ENCODE measurements at places on chromosomes 1 and 21.

DNA sequence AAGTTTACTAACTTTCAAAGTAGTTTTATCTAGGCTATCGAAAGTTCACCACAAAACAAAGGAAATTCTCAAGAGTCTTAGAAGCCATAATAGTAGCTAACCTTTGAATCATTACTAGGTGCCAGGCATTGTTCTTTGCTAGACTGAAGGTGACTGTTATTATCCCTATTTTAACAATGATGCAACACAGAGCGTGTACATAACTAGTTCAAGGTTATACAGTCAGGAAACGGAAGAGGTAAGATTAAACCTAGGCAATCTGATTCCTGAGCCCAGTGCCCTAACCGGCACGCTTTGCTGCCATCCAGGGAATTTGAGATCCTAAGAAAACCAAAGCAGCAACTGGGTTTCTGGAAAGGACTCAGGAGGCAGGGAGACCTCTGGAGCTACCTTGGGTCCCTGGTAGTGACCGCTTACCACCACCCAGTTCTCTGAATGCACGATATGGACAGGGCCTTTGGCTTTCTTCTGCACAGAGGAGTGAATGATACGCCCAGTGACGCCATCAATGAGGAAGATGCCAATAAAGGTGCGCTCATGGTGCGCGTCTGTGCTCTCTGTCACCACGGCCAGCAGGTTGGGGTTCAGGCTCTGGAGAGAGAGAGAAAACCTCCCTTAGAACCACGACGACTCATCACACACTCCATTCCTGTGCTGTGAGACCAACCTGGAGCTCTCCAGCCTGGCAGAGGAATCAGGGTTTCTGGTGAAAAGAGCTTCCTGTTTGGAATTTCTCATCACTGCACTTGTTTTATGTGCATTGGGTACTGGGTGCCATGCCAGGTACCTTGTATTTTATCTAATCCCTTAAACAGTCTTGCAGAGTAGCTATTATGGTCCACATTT, 13.1 kb upstream of the UBR4 start:
- DNase-seq = no peak

GRCh38 chr1:55286856-55287602, 71.9 kb upstream of the USP24 start:
- DNase-seq = no peak

GRCh38 chr1:7614576-7615074, 156.5 kb upstream of the VAMP3 start:
- no peak for DNase-seq

DNA sequence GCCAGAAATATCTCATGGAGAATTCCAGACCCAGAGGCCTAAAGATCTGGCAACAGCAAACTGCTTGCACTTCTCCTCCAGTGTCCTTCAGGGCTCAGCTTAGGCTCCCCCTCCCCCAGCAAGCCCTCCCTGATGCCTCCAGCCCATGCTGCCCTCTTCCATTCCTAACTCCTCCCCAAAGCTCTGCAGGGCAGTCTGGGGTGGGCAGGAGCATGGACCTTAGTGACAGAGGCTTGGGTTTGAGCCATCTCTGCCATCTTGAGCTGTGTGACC, 436.8 kb downstream of the PTPRU start:
- DNase-seq = no peak

GRCh38 chr1:176843352-176844297, 320.9 kb downstream of the ASTN1 start:
- no peak for DNase-seq

DNA sequence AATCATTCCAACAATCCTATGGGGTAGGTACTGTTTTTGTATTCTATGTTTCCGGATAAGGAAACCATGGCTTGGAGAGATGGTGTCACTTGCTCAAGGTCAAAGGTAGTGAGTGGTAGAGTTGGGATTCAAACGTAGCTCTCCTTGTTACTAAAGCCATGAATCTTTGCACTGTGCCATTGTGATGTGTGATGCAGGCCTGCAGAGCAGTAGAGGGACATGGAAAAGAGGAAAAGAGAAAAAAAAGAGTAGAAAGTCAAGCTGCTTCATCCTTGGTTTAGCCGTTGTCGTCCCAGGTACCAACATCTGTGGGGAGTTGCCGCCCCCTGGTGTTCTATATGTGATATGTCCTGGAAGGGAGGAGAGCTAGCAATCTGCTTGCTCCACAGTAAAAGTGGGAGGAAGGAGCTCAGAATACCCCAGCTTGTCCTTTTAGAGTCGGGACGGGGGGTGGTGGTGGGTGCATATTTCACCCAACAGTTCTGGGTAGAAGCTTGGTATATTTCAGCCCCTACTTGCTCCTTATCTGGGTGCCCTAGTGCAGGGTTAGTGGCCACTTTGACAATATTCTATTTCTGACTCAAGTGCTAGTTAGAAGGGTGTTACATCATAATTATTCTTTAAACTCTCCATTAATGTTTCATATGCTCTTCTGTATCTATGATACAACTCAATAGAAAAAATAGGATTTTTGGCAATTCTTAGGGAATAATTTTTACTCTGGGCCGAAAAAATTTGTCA, 98.4 kb downstream of the EBNA1BP2 start:
- peak; percentile 58 for DNase-seq

GRCh38 chr1:225754940-225755641, 22.5 kb upstream of the SRP9 start:
- DNase-seq = no peak

DNA sequence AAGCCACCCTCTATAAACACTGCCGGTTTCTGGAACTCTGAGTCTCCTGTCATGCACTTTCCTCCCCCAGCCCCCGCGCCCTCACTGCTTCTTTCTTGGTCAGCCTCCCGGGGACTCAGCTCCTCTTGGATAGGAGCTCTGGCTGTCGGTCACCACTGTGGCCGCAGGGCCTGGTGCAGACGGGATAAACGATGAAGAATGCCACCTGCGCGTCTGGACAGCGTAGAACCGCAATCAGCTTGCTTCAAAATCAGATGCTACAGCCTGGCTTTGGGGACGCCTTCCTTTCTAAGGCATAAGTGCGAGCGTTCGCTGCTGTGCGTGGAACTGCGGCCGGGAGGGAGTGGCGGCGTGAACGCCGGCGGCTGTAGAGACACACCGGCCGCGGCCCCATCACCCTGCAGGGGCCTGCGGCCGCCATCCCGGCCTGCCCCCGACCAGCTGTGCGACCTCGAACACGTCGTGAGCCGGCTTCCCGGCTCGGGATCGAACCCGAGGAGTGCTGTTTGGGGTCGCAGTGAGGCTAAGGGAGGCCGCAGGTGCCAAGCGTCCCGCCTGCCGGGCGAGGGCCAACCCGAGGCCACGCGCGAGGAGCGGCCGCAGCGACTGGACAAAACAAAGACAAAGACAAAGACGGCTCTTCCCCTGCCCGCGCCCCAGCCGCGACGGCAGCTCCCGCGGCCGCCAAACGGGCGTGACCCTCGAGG, 688 bp downstream of the PTTG1IP start:
- DNase-seq = no peak

- no peak for DNase-seq
Measured at GRCh38 chr1:23345920-23346319, 1.8 kb upstream of the HNRNPR start.

DNA sequence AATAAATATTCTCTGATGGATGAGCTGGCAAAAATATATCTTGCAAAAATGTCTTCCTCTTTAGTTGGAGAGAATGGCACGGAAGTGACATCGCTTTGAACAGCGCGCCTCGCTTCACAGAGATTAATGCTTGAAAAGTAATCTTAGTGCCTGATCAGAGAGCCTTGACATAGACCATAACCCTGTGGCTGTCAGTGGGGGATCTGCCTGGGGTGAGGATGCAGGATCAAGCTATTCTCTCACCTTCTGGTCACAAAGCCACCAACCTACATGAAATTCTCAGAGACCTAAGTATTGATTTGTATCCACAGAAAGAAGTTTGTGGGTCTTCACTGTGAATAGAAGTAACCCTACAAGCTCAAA, 492.6 kb downstream of the LMO4 start:
- no peak for DNase-seq

DNA sequence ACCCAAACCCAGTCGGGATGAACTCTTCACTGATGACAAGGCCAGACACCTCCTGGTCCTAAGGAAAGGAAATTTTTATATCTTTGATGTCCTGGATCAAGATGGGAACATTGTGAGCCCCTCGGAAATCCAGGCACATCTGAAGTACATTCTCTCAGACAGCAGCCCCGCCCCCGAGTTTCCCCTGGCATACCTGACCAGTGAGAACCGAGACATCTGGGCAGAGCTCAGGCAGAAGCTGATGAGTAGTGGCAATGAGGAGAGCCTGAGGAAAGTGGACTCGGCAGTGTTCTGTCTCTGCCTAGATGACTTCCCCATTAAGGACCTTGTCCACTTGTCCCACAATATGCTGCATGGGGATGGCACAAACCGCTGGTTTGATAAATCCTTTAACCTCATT, 10.1 kb downstream of the CZIB start:
- no peak for DNase-seq

GRCh38 chr1:213060836-213061235, 9.8 kb downstream of the RPS6KC1 start:
- no peak for DNase-seq

GRCh38 chr1:211735208-211736170, 60.1 kb upstream of the NEK2 start:
- DNase-seq = no peak

GRCh38 chr1:93426181-93426580, 21.7 kb upstream of the FNBP1L start:
- no peak for DNase-seq

Measured in effector memory CD4-positive, alpha-beta T cell (primary cell).